ENCODE measurements at places on chromosomes 13 and 19. TPM values are rescaled to one million over a fixed set of nuclear protein-coding genes. Genes with fewer than 3 reads are reported as not detected.

CABP5 gene
- not detected for total RNA-seq

GNA15 gene
- under 0.01 TPM for total RNA-seq

PIN1 gene
- total RNA-seq, result 78.4 TPM

PTH2 gene
- total RNA-seq, result not detected

KLK4 gene
- not detected for total RNA-seq

DAND5 gene
- total RNA-seq, result not detected

TMEM238 gene
- total RNA-seq, result 0.32 TPM

UPF3A gene
- 15.1 TPM for total RNA-seq

ZNF829 gene
- total RNA-seq, result 2.6 TPM

TNNT1 gene
- 3.0 TPM for total RNA-seq

CPB2 gene
- not detected for total RNA-seq

IRS2 gene
- total RNA-seq, result 10.1 TPM

MYADM gene
- total RNA-seq, result 21.8 TPM

SHD gene
- total RNA-seq, result not detected

TMPRSS9 gene
- not detected for total RNA-seq

SULT2B1 gene
- total RNA-seq, result not detected

CDC42EP5 gene
- 7.8 TPM for total RNA-seq

LILRB5 gene
- not detected for total RNA-seq

FFAR3 gene
- total RNA-seq, result not detected

PSPC1 gene
- 57.3 TPM for total RNA-seq

MUC16 gene
- not detected for total RNA-seq

BABAM1 gene
- total RNA-seq, result 78.1 TPM

ZNF835 gene
- 0.09 TPM for total RNA-seq

CRB3 gene
- total RNA-seq, result not detected

PLVAP gene
- not detected for total RNA-seq

SIGLEC8 gene
- total RNA-seq, result not detected

ATXN8OS gene
- total RNA-seq, result not detected

RAB20 gene
- total RNA-seq, result 9.5 TPM

CCDC97 gene
- total RNA-seq, result 8.3 TPM

SOHLH2 gene
- 0.83 TPM for total RNA-seq

SOX1 gene
- not detected for total RNA-seq

ATP8B3 gene
- 0.89 TPM for total RNA-seq

CTXN1 gene
- 9.5 TPM for total RNA-seq

CYP2A6 gene
- total RNA-seq, result 0.30 TPM

RINL gene
- 1.2 TPM for total RNA-seq

FPR1 gene
- total RNA-seq, result 1.6 TPM

FGF22 gene
- not detected for total RNA-seq

ZNF155 gene
- 8.9 TPM for total RNA-seq

KLK8 gene
- total RNA-seq, result not detected

PRR22 gene
- 0.18 TPM for total RNA-seq

UHRF1 gene
- 46.6 TPM for total RNA-seq

SPRY2 gene
- 27.5 TPM for total RNA-seq

SLITRK6 gene
- total RNA-seq, result not detected

PRRG2 gene
- total RNA-seq, result 0.23 TPM

ZNF723 gene
- total RNA-seq, result not detected

C13orf42 gene
- total RNA-seq, result not detected

TBXA2R gene
- total RNA-seq, result 0.89 TPM

ITGBL1 gene
- total RNA-seq, result 6.6 TPM

TTC9B gene
- total RNA-seq, result not detected

PPFIA3 gene
- total RNA-seq, result 8.0 TPM

SMIM17 gene
- not detected for total RNA-seq

SIGLEC10 gene
- not detected for total RNA-seq

KLF16 gene
- total RNA-seq, result 14.7 TPM

KIR2DL3 gene
- not detected for total RNA-seq

OBI1 gene
- 11.6 TPM for total RNA-seq

TPTE2 gene
- total RNA-seq, result not detected

AP1M2 gene
- not detected for total RNA-seq

IL4I1 gene
- total RNA-seq, result 2.1 TPM

FOSB gene
- 0.88 TPM for total RNA-seq

Data from smooth muscle cell of the umbilical artery (primary cell).